HuH-7 (cell line): ENCODE measurements at places on chromosomes 13 and 19.

- DNase-seq, result no peak
These were observed 13.1 kb upstream of the MZF1 start for GRCh38 chr19:58586133-58586765.

DNA sequence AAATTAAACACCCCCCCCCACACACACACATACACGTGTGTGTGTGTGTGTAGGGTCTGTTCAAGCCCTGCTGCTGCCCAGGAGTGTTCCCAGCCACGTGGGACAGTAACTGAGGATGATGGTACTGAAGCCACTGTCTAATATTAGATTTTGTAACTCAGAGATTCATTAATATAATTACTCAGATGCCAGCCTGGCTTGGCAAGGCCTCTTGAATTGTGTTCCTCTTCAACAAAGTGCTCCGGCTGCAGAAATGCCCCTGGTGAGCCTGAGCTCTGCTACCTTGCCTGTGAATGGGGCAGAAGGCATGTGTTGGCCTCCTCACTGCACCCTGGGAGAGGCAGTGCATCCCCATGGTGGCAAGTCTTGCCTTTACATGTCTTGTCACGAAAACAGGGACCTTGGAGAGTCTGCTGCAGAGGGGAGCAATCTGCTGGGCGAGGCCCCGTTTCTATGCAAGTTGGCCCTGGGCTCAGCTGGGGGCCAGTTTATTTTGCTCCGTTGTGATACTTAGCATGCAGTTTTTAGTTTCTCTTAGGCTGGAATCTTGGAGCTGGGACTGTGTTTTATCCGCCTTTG is 44.0 kb downstream of the NFIX start:
- DNase-seq, result no peak

DNA sequence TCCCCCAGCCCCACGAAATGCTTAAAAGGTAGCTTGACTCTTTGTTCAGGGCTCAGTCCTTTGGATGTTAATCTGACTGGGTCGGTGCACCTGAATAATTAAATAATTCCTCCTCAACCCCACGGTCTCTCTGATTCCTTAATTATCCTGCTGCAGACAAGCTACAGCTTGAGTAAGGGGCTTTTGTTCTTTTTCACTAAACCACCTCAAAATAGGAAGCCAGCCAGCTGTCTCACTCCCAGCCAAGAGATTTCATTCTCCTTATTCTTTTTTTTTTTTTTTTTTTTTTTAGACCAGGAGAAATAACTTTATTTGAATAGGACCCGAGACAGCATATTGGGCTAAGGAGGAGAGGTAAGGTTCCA is 7.9 kb upstream of the FCGBP start:
- no peak for DNase-seq

DNA sequence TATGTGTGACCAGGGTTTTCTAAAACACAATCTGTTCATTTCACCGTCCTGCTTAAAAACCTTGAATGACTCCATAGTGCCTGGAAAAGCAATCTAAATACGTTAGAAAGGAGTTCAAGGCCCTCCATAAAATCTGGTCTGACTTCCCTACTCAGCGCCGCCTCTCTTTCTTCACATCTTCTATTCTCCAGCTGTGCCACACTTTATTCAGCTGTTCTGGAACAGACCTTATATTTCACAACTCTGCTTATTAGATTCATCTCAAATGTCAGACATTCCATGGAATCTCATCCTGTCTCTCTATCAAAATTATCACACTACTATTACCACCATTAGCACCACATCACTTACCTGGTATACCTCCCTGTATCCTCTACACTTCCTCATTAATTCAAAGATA is 19.8 kb upstream of the SPART start:
- DNase-seq, result no peak

DNA sequence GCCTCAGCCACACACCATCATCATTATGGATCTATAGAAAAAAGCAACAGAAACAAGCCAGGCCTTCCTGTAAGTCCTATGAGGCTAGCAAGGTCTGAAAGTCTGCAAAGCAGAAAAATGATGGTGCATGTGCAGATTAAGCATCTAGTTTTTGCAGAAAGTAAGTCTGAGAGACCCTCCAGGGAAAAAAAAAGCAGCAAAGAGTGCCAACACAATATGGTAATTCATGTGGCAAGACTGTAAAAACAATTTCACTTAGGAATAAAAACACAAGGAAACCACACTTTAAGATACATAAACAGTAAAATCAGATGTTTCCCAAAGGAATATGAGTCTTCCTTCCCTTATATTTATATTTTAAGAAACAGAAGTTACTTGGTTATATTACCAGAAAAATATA is 112.3 kb upstream of the FBXL3 start:
- no peak for DNase-seq

GRCh38 chr13:110301606-110302553 is 5.1 kb downstream of the COL4A1 start:
- DNase-seq, result no peak

- DNase-seq, result no peak
These were observed 59.5 kb upstream of the FGF14 start for GRCh38 chr13:102461302-102461701.

GRCh38 chr13:110418944-110419343 is 111.9 kb downstream of the COL4A2 start:
- DNase-seq, result no peak
